GM23248 (cell line): ENCODE measurements at places on chromosomes 2 and 18.

- DNase-seq = no peak
Measured at GRCh38 chr18:10860382-10860781, 289.0 kb downstream of the PIEZO2 start.

DNA sequence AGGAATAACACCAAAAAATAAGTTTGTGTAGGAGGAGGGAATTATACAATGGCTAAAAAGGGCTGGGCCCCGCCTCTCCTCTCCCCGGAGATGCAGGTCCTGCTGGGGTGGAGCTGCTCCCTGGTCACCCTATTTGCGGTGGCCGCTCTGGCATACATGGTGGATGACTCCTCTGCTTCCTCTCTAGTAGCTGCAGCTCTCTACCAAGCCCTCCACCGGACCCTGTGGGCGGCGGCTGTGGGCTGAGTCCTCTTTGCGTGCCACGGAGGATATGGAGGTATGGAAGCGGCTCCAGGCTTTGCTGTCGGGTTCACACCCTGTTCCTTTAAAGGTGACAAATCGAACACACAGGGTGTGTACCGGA, 77.1 kb upstream of the SEC11C start:
- DNase-seq = no peak

DNA sequence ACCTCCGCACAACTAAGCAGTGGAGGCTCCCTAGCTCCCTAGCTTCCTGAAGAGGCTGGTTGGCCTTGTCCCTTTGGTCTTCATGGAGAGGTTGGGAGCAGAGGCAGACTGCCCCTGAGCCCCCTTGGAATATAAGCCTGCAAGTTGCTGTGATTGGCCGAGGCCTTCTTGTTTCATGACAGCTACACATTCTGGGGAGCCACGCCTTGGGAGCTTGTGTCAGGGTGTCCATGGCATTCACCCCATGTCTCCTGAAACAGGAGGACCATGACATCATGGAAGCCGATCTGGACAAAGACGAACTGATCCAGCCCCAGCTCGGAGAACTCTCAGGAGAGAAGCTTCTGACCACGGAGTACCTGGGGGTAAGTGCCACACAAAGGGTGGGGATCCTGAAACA, 64.0 kb upstream of the B3GNT7 start:
- DNase-seq = no peak

GRCh38 chr2:96247009-96247408, 18.8 kb downstream of the TMEM127 start:
- no peak for DNase-seq

DNA sequence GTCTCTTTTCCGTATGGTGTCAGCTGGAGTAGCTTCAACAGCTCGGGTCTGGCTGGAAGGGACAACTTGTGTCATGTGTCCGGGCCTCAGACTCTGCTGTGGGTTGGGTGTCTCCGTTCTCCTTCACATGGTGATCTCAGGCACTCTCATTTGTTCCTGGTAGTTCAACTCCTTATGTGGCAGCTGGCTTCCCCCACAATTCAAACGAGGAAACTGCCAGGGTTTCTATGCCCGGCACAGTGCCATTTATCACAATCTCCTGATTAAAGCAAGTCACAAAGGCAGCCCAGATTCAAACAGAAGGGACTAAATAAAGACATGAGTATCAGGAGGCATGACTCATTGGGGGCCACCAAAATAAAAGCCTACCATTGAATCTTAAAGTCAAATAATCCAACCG, 22.7 kb downstream of the MRO start:
- no peak for DNase-seq

DNA sequence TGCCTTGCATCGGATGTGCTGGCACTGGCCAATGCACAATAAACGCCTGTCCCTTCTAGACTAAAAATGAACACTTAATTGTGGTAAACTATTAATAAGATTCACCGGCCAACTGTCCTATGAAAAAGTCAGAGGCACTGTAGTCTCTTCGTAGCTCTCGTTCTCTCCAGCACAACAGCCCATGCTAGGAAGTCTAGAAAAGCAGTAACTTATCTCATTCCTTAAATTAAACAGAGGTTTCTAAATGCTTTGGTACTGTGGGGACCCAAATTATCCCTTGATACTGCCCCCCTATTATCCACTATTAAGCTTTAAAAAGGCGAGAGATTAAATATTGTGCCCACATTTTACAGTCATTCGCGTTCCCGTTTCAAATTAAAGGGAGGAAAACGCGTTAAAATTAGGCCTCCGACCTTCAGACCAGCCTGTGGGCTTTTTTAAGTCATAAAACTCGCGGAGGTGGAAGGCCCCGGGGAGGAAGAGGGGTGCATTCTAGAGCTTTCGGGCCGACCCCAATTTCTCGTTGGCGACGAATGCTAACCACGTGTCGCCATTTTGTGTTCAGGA, 1.5 kb upstream of the PCBP1 start:
- peak; percentile 28 for DNase-seq

GRCh38 chr2:8018956-8019355, 662.9 kb upstream of the ID2 start:
- DNase-seq = no peak

- DNase-seq = no peak
Measured at GRCh38 chr2:191790737-191791136, 56.2 kb downstream of the CAVIN2 start.

GRCh38 chr2:95043300-95044093, 18.0 kb downstream of the MAL start:
- peak; percentile 88 for DNase-seq

GRCh38 chr2:46814160-46814961, 101.2 kb downstream of the MCFD2 start:
- peak; percentile 75 for DNase-seq

- no peak for DNase-seq
Measured at GRCh38 chr2:69769272-69769671, 27.3 kb downstream of the ANXA4 start.

- peak; percentile 77 for DNase-seq
Measured at GRCh38 chr2:105376789-105377240, 22.0 kb downstream of the FHL2 start.

- no peak for DNase-seq
Measured at GRCh38 chr2:77149565-77149964, 372.6 kb downstream of the LRRTM4 start.

DNA sequence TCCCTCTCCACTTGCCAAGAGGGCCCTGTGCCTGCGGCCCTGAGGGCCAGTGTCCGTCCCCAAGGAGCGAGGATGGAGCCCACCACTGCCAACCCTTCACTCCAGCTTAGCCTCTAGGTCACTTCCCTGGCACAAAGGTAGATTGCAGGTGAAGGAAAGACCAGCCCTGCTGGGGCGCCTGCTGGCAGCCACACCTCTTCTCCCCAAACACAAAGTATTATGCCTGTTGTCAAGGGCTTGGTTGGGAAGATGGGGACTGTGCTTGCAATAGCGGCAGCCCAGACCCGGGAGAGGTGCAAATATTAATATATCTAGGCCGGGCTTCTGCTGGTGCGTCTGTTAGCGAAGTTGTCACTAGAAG, 7.7 kb downstream of the KCNF1 start:
- no peak for DNase-seq

DNA sequence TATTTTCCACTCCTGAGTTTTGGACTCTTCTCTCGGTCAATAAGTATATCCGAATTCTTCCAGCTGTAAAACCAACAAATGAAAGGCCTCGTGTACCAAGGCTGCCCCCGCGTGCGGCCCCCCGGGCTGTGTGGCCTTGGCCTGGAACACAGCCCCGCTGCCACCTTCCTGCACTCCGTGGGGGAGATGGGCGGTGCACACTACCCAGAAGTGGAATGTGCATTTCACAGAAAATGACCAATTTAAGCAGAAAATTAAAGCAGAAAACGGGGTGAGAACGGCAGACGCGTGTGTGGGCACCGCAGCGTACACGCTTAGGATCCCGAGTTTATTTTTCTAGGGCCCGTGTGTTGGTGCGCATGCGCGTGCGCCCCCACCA, 34.4 kb upstream of the ZNF516 start:
- no peak for DNase-seq
